Muscle of leg (tissue), 16 donors: ENCODE measurements at places on chromosomes 5 and 9.

DNA sequence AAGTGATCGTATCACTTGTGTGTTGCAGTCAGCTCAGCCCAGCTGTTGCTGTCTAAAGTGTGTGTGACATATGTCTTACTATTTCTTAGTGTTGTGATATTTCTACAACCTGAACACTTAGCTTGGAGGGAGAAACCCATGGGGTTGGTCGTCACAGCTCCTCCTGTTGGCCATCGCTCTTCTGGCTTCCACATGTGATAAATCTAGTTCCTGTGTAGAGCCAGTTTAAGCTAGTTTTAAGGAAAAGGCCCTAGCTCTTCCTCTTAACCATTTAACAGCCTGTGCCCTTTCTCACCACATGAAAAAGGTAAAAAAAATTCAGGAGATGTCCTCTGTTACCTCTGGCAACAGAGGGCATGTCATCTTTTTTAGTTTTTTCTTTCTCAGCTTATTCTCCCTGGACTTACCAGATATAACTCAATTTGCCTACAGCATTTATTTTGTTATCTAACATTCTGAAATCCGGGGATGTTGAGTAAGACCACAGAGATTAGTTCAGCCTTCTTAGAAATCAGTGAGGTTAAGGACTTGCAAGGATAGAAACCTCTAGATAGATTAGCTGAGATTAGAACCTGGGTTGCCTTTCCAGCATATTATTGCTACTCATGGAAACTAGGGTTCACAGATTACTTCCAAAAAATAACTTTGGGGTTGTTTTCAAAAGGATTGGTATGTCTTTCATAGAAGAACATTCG is 100.4 kb downstream of the GAPVD1 start:
- no peak for DNase-seq

GRCh38 chr5:423233-423565 is 19.8 kb upstream of the EXOC3 start:
- no peak for DNase-seq

DNA sequence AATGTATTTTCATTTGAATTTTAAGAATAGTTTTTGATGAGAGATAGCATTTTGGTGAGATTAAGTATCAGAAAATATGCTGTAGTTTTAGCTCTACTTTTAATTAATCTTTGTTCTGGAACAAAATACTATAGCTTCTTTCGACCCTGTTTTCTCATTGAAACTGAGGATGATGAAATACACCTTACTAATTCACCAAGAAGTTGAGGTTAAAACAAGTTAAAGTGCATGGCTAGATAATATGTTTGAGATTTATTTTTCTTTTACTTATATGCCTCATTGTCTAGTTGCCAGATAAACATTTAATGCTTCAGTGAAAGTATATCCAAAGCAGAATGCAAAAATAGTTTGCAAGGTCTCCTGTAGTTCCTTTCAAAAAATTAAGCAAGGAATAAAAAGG is 140.1 kb upstream of the KCNN2 start:
- DNase-seq: no peak

DNA sequence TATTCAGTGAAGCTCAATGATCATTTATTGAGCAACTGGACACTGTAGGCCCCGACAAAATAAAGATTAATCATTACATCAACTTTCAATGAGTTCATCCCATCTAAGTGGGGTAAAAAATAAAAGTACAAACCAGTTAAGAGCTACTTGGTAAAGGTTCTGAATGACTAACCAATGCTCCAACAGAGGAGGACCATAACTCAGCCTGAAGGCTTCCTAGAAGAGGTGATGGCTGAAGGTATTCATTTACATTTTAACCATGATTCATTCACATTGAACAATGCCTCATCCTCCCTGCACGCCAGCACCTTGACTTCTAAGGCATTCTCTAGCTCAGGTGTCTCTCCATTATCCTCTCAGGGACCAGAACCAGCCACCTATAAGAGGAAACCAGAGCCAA is 201.4 kb downstream of the ZNF462 start:
- no peak for DNase-seq

DNA sequence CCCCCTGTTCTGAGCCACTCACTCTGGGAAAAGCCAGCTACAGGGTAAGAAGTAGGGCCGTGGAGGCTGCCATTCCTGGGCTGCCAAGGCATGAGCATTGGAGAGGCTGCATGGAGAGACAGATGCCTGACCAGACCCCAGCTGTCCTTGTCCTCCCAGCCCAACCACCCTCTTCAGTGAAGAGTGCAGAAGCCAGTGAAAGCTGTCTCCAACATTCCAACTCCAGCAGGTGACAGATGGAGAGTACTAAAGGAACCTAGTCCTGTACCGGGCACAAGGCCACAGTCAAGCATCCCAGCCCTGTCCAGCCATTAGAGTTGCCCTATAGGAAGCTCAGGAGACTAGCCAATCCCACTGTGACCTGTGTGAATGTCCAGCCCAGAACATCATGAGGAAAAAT is 165.1 kb downstream of the DIRAS2 start:
- DNase-seq: no peak

- no peak for DNase-seq
These were observed 26.6 kb downstream of the IER5L start for GRCh38 chr9:129151469-129151868.

- DNase-seq: no peak
These were observed 88.8 kb upstream of the CTNNA1 start for GRCh38 chr5:138664276-138664943.
